ENCODE measurements at places on chromosomes 1 and 21.

- no peak for DNase-seq
Measured at GRCh38 chr21:41488080-41488479, 19.9 kb downstream of the TMPRSS2 start.

DNA sequence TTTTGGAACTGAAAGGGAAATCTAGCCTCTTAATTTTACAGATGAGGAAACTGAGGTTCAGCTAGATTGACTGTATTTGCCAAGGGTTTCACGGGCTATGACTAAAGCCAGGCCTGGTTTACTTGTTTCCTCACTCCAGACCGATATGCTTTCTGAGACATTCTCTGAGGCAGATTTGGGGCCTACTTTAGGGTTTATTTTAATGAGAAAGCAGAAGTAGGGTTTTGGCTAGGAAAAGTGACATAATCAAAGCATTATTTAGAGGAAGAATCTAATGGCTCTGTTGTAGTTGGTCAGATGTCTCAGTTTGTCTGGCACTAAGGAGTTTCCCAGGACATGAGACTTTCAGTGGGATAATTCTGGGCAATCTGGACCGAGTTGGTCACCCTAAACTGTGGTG is 1.5 kb upstream of the RPTN start:
- DNase-seq: no peak

- no peak for DNase-seq
Measured at GRCh38 chr1:154948079-154948478, 7.8 kb downstream of the PBXIP1 start.

GRCh38 chr1:169250022-169250421 is 117.6 kb downstream of the NME7 start:
- DNase-seq: no peak

GRCh38 chr1:64161357-64161941 is 42.0 kb upstream of the UBE2U start:
- DNase-seq: no peak

- DNase-seq: no peak
Measured at GRCh38 chr1:110248746-110249145, 38.6 kb downstream of the KCNC4 start.

Measured in activated naive CD8-positive, alpha-beta T cell treated with anti-CD3 and anti-CD28 coated beads, Interleukin-2, amount 50 U/mL, for 24 hours (primary cell).